ENCODE measurements at places on chromosomes 2 and 18.

DNA sequence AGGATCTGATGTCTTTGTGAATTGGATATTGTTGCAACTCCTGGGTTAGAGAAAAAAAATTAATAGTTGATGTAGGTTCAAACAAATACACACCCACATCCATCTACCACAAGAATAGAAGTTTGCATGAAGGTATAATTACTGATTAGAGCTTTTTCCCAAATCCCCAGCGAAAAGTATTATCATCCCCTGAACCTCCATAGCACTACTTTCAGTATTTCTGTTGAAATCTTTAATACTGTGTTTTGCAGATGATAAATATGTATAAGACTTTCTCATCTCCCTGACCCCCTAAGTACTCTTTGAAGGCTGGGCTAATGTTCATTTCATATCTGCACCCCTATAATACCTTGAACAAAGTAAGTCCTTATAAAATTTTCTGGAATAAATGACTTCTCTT lies 6.4 kb downstream of the FN1 start:
- no peak for DNase-seq

DNA sequence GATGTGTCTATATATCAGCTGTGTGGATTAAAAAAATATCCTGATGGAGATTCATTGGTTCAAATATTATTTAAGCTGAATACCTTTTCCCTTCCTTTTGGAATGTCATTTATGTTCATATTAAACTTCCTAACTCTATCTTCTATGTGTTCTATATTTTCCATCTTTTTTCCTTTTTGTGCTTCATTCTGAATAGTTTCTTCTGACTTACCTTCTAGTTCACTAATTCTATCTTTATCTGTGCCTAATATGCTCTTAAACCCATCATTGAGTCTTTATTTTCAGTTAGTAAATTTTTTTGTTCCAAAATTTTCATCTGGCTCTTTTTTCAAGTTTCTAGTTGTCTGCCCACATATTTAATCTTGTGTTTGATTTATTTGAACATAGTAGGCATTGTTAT lies 219.4 kb upstream of the STON1 start:
- DNase-seq, result no peak

DNA sequence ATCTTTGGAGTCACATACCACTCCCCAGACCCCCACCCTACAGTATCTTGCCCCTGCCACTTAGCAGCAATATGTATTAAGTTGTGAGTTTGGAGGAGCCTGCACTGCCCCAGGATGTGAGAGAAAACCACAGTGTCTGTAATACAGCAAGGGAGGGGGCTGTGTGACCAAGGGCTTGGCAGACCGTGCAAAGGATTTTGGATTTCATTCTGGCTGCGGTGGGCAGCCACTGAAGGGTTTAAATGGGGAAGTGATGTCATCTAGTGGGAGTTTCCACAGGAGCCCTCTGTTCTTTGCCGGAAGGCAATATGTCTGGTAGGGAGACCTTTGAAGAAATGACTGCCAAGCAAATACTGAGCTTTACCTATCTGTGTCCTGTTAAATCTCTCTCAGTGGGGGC lies 202.4 kb downstream of the FHOD3 start:
- DNase-seq, result no peak

GRCh38 chr2:224379986-224380385 lies 21.9 kb downstream of the FAM124B start:
- DNase-seq, result no peak

- no peak for DNase-seq
Measured at GRCh38 chr2:235447210-235447609, 46.6 kb upstream of the AGAP1 start.

GRCh38 chr18:36440614-36441013 lies 143.1 kb downstream of the FHOD3 start:
- DNase-seq, result no peak
